CD4-positive, alpha-beta T cell (primary cell): ENCODE measurements at places on chromosomes 5 and 9.

GRCh38 chr5:98769959-98770208, 3.6 kb upstream of the RGMB start:
- DNase-seq = no peak

- no peak for DNase-seq
These were observed 20.2 kb upstream of the SPDL1 start for GRCh38 chr5:169563369-169563768.

DNA sequence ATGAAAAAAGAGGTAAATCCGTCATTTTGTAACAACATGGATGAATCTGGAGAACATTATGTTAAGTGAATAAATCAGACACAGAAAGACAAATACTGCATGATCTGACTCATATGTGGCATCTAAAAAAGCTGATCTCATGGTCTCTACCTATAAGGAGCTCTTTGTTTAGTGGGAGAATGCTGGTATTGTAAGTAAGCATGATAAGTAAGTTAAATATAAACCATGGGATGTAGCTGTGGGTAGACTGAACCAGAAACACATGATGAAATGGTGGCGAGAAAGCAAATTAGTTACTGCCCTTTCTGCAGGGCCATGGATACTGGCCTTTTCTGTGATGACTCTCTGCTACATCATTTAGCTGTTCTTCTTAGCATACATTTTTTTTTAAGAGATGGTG, 66.4 kb upstream of the RUSC2 start:
- no peak for DNase-seq

- DNase-seq = no peak
These were observed 61.5 kb downstream of the RAI14 start for GRCh38 chr5:34717426-34718327.

- peak; percentile 61 for DNase-seq
These were observed 81.9 kb upstream of the FREM1 start for GRCh38 chr9:14992081-14992480.

- no peak for DNase-seq
These were observed 877.9 kb upstream of the WWC1 start for GRCh38 chr5:167413506-167413905.

- DNase-seq = no peak
These were observed 14.3 kb downstream of the WNK2 start for GRCh38 chr9:93198117-93198837.

- no peak for DNase-seq
These were observed 48.3 kb upstream of the SPATA31C2 start for GRCh38 chr9:88186495-88187110.

GRCh38 chr5:176739461-176740051, 70.8 kb upstream of the UNC5A start:
- no peak for DNase-seq

DNA sequence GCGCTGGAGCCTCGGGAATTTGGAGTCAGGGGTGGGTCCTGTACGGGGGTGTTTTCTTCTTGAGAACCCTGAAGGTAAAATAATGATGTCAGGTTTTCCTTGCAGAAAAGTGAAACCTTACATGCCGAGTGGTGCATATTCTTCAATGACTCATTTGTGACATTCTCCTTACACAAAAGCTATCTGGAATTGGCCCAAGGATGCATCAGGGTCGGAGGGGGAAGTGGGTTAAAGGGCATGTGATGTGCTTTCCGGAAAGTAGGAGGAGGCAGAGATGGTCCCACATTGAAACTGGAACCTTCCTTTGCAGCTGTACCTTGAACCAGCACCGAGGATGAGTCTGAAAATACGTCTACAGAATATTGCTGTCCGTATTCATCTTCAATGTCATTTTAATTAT, 411.2 kb upstream of the IRX4 start:
- no peak for DNase-seq

GRCh38 chr9:82597241-82598203, 465.4 kb downstream of the RASEF start:
- no peak for DNase-seq

DNA sequence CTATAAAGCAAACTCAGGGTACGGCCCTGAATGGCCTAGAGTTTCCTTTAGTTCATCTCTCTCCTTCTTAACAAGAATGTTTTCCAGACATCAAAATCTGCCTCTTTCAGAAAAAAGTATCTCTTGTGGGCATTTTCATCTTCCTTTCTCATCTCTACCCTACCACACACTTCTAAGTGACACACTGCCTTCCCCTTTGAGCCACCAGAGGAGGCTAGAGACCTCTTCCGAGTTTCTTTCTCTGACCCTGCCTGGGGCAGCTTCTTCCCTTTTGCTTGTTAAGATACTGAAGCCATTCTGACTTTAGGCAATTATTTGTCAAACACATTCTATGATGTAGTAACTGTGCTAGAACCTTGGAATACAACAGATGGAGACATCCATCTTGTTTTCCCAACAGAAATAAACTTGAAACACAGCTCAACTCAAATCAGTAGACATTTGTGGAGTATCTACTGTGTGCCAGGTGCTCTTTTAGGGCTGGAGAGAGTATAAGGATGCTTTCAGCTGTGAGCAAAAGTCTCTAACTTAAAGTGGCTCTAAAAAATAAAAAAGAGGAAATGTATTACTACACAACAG, 8.6 kb upstream of the SV2C start:
- peak; percentile 44 for DNase-seq

DNA sequence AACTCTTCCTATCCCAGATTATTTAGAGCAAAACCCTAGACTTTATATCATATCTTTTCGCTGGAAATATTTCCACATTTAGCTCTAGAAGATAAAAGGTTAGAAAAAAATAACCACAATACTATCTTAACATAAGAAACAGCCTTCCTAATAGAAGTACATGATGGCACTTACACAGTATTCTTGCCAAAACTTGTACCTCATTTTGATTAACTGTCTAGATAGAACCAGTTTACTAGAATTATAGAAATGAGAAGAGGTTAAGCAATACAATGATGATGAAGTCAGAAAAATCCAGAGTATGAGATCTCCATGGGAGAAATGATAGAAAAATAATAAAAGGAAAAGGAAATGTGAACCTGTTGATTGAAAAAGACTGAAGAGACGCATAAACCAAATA, 63.1 kb downstream of the SLC12A2 start:
- no peak for DNase-seq
